ENCODE measurements at places on chromosomes 2 and 18. TPM values are rescaled to one million over a fixed set of nuclear protein-coding genes. Genes with fewer than 3 reads are reported as not detected.

The GAREM2 gene
- total RNA-seq, result 2.5 TPM

DNA sequence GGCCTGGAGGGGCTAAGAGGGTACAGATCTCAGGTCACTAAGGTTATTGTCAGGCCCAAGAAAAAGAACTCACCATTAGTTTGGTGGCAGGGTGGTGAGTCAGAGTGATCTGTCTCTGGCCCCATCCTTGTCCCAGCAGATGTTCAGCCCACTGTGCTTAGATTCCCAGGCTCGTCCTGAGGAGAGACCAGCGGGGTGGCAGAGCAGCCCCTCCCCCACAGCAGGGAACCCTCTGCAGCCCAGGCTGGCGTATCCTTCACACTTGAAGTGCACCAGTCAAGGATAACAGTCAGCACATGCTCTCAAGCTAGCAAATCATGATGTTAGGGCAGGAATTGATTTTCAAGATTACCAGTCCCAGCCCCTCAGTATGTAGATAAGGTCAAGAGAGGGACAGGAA lies 43.1 kb downstream of the TMEM185B start:
- no peak for DNase-seq

DNA sequence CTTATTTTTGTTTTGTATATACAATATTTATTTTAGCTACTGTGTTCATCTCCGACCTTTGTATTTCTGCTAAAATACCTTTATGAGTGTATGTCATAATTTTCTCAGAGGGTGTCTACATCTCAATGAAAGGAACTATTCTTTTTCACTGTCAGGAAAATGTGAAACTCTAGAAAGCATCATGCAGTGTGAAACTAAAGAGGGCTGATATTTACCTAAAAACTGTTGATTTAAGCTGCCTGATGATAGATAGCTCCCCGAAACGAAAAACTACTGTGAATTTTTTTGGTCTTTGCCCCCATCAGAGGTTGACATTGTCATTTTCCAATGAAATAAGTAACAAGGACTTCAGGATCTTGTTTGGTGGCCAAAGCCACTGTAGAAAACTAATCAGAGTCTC lies 38.8 kb downstream of the TMEM178A start:
- DNase-seq, result no peak

DNA sequence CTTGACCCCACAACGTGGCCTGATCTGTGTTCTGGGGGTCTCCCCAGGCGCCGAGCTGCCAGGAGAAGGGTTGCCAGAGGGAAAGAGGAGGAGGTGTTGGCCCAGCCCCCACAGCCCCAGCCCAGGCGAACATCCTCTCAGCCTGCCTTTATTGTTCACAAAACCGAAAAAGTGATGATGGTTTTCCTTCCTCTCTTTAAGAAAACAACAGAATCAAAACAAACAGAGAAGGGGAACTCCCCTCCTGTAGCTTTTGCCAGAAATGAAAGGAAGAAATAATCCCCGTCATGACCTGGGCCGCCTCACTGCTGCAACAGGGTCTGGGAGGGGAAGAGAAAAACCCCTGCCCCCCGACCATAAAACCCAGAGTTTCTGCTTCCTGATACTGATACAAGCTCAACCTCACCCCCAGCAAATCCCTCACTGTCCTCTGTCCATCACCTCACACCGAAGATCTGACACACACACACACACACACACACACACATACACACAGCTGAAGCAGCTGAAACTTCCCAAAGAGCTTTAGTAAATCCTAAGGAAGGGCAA lies 52.0 kb downstream of the ZFP36L2 start:
- no peak for DNase-seq

DNA sequence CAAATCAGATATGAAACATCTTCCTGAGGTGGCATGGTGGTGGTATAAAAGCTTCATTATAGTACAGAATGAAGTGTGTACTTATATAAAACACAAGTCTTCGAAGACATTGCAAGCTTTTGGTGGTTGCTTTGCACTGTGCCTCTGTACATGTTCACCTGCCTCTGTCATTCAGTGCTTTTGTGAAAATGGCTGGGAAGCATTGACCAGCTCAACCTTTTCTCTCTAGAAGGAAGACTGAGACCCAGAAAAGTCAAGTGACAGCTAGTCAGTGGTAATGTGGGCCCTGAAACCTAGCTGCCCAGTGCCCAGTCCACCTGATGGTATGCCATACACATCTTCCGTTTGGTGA lies 12.1 kb downstream of the ITGA6 start:
- DNase-seq, result no peak

Measured in skin of body (tissue), 3 donors.